ENCODE measurements at places on chromosomes 7 and 10.

DNA sequence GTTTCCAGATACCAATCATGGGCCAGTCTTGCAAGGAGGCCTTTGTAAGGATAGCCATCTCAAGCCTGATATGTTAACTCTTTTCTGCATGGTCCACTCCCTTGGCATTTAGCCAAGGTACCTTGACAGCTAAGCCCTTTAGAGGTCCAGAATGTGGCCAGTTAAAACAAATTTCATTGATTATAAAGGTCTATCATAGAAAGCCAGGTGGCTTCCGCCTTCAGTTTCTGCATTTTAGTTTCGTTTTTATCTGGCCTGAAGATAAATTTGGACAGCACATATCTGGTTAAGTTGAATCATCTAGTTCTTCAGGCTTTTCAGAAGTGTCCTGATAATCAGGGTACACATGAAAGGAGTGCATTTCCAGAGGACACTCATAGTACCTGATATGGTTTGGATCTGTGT, 30.7 kb downstream of the ANKIB1 start:
- DNase-seq: no peak

DNA sequence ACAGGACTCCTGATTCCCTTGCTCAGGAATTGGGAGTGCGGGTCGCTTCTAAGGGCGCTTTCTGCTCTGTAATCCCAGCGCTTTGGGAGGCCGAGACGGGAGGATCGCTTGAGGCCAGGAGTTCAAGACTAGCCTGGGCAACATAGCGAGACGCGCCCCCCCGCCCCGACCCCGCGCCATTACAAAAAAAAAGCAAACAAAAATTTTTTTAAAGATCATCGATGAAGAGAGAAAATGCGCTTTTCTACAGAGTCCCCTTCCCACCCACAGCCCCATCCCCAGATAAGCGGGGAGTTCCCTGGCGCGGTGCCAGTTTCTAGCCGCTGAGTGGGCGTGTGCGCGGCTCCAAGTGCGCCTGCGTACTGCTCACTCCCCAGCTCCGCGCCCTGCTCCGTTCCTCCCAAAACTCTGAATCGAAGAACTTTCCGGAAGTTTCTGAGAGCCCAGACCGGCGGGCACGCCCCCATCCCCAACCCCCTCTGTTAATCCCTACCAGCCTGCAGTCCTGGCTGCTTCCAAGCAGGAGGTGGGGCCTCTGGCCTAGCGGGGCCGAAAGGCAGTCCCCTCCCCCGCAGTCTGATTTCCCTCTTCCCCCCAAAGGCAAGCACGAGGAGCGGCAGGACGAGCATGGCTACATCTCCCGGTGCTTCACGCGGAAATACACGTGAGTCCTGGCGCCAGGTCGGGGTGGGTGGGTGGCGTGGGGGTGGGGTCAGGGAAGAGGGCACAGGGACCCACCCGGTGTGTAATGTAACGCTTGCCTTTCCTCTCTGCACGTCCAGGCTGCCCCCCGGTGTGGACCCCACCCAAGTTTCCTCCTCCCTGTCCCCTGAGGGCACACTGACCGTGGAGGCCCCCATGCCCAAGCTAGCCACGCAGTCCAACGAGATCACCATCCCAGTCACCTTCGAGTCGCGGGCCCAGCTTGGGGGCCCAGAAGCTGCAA, 1.0 kb downstream of the HSPB1 start:
- no peak for DNase-seq

- no peak for DNase-seq
Observed at GRCh38 chr7:30572212-30572841, 22.4 kb upstream of the GARS1 start.

GRCh38 chr10:71725998-71726579, 6.5 kb upstream of the C10orf105 start:
- DNase-seq: no peak

DNA sequence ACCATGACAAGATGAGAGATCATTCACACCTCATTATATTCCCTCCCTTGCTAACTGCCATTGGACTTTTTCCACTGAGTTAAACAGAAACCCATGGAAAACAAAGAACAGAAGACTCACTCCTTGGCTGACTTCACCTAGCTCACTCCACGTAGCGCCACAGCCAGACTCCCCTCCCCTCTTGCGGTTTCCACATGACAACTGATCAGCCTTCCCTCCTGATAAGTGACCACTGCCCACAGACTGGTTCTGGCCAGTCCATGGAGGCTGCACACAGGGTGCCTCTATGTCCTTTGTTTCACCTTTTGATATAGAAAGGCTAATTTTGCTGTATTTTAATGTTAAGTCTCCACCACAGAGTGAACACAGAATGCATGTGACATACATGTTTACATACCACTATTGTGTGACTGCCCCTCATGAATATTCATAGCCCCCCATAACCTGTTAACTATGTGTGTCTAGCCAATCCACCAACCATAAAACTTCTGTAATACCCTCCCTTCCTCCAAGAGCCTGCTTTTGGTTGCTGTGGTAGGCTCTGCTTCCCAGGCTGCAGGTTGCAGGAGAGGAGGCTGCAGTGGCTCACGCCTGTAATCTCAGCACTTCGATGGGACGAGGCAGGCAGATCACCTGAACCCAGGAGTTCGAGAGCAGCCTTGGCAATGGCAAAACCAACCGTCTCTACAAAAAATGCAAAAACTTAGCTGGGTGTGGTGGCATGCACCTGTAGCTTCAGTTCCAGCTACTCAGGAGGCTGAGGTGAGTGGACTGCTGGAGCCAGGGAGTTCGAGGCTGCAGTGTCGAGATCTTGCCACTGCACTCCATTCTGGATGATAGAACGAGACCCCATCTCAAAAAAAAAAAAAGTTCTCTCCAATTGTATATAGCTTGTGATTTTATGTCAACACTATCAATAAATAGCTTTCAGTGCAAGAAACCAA, 10.0 kb upstream of the IFIT5 start:
- no peak for DNase-seq

- DNase-seq: no peak
Observed at GRCh38 chr7:153130052-153130451, 370.5 kb downstream of the ACTR3B start.

DNA sequence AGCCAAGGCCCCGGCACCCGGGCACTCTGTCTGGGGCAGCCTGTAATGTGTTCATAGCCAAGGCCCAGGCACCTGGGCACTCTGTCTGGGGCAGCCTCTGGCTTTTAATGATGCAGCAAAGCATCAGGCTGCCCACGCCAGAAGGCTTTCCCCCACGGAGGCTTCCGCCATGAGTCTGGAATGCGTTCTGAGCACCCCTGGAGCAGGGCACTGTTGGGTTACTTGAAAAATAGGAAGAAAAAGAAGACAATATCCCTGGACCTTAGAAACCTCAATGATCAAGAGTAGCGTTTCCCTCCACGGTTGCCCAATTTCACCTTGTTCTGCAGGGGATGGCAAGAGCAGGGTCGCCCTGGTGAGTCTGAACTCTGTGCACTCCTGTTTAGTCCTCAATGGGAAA, 565.0 kb downstream of the PTPRN2 start:
- DNase-seq: no peak

- no peak for DNase-seq
Observed at GRCh38 chr7:130793855-130794618, 60.0 kb upstream of the KLF14 start.

- DNase-seq: no peak
Observed at GRCh38 chr10:114087255-114087654, 43.6 kb downstream of the ADRB1 start.

- DNase-seq: no peak
Observed at GRCh38 chr10:129419397-129419796, 47.6 kb upstream of the MGMT start.

DNA sequence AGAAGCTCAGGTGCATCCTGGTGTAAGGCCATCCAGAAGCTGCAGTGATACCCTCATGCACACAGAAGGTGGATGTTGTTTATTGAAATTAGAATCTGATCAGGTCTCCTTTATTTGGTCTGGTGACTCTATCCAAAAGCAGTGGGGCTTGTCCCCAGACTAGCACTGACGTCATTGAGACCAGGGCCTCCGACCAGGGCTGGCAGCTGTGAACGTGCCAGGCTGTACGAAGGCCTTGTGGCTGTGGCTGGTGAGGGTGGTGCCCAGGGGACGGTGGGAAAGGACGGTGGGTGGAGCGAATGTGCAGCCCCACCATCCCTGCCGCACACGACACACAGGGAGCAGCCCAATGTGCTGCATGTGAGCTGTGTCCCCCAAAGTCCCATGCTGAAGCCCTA, 160.0 kb downstream of the ADARB2 start:
- DNase-seq: no peak

DNA sequence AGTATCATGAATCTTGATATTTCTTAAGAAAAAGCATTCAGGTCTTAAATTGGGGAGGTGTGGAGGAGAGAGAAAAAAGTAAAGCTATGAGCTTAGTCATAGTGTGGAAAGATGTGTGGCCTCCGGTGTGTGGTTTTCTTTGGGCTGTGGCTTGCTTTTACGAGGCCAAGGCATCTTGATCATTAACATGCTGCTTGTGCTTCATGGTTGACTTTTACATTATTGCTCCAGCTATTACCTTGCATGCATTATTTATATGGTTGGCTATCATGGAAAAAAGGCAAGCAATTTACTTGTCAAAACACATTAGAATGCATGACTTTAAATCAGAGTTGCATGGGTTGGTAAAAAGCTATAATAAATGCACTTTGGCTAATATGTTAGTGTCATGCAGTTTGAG, 300.7 kb upstream of the ADARB2 start:
- no peak for DNase-seq

DNA sequence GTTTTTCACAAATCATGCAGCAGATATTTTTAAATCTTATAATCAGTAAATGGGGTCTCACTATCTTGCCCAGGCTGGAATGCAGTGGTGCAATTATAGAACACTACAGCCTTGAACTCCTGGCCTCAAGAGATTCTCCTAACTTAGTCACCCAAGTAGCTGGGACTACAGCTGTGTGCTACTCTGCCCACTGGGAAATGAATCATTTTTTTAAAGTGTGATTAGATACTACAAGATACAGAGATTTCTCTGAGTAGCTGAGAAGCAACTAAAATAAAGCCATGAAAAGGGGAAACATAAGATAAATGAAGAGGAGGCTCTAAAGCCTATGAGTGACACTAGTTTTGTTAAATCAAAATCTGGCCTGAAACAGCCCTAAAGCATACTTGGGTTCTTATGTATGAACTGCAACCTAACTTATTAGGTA, 119.7 kb downstream of the JMJD1C start:
- no peak for DNase-seq

GRCh38 chr7:33054261-33054964, 8.2 kb downstream of the NT5C3A start:
- no peak for DNase-seq

DNA sequence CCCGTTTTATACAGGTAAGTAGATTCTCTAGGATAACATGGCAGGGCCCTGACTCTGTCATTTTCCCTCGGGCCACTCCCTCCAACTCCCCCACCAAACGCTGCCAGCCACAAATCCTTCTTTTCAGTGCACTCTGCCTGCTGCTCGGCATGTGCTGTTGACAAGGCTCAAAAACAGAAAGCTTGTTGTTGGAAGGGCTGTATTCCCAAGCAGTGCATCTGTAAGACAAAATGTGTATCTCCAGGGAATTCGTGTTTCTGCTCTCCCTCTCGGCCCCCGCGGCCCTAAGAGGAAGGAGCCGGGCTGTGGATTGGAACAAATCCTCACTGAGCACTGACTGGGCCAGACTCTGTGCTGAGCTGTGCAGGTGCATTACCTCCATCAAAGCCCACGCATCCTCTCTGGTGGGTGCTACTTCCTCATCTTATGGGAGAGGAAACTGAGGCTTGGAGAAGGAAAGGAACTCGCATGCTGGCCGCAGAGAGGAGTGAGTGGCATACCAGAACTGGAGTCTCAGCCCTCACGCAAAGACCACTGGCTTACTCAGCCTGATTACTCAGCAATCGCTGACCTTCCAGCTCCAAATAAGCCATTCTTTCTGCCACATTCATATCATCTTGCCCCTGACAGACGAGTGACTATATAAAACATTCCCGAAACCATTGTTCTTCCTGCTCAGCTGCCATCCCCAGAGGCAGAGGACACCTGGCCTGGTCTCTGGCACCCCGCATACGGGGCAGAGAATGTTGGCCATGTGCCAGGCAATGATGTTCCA, 33.5 kb upstream of the ENO4 start:
- no peak for DNase-seq

DNA sequence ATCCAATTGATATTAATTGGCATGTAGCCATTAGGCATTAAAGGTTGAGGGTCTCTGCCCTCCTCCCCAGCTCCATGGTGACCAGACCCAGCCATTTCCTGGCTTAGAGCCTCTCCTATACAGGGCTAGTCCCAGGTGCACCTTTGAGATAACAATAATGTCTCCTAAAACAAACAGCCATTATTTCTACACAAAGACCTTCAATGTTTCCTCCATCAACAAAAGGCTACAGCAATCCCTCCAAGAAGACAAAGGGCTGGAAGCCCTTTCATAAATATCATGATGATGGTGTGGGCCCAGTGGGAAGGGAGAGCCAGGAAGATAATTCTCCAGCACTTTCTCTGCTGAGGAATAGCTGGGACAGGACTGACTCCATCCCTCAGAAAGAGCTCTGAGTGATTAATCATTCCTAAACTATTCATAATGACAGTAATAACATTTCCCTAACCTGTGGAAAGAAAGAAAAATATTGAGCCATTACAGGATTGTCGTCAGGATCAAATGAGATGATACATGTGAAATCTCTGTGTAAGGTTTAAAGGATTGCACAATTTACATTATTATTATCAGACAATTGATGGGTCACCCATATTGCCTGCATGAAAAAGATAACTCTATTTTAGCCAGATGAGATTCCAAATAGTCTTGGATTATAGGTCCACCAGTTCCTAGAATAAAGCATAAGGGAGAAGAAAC, 10.2 kb downstream of the PKD2L1 start:
- no peak for DNase-seq

DNA sequence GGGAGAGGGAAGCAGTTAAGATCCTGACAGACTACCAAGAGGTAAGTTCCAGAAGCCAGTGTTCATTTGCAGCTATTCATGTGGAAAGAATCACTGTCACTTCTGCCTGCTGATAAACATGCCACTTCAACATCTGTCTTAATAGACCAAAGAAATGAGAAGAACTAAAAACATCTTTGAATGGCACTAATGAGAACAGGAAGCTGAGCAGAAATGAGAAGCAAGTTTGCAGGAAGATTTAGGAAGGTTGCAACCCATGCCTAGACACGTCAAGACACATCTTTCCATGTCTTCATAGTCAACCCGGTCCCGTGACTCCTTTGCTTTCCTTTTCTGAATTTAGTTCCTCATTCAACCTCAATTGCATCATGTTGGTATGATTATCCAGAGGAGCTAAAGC, 180.0 kb downstream of the PDE1C start:
- no peak for DNase-seq

- DNase-seq: no peak
Observed at GRCh38 chr7:91852263-91852741, 28.2 kb downstream of the MTERF1 start.

DNA sequence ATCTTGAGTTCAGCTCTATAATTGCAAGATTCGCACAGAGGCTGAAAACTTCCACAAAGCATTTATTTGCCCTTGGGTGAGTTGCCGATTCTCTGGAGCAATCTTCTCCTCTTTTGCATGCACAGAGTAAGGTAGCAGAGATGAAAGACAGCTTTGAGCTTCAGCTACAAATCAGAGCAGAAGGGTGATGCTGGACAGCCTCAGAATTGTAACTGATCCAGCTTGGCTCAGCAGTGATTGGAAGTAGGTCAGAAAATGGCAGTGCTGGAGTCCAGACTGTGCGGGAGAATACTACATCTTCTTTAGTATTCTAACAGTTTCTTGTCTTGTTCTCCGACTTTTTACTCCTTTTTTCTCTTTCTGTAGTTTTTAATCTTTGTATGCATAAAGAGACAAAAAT, 55.4 kb upstream of the CDC14C start:
- no peak for DNase-seq

- no peak for DNase-seq
Observed at GRCh38 chr7:134809616-134810015, 30.2 kb downstream of the CALD1 start.
